ENCODE measurements at places on chromosomes 12 and 14.

DNA sequence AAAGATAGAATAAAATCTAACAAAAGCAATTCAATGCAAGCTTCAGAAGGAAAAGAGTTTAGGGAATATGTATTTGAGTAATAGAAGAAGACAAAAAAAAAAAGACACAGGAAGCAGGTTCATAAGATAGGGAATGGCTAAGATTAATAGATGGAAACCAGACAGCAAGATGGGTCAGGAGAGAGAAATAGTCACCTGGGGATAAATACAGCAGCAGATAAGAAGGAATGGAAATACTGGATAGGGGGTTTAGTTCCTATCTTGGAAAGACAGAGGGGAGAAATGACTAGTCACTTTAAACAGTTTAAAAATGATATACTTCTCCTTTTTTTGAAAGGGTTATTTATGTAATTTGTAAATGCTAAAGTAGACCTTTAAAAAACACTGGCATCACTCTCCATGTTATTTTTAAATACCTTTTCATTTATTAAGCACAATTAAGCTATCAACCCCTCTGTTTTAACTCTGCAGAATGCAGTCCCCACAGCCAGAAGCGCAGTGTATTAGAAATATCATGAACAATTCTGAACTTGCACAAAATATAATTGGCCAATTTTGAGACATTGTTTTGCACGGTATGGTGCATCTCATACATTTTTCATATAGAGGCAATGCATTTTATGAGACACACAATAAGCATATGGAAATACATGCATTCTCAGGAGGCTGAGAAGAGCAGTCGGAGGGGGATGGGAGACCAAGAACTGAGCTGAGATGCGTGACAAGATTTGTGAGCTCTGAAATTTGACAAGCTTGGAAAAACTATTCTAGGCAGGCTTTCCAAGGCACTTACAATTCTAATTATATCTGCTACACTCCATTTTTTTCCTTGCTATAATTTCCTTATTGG, 303.4 kb upstream of the PRICKLE1 start:
- no peak for DNase-seq

- no peak for DNase-seq
Measured at GRCh38 chr14:68403191-68404145, 389.4 kb downstream of the ZFP36L1 start.

- peak; percentile 78 for DNase-seq
Measured at GRCh38 chr12:100715976-100716944, 78.3 kb upstream of the ANO4 start.

DNA sequence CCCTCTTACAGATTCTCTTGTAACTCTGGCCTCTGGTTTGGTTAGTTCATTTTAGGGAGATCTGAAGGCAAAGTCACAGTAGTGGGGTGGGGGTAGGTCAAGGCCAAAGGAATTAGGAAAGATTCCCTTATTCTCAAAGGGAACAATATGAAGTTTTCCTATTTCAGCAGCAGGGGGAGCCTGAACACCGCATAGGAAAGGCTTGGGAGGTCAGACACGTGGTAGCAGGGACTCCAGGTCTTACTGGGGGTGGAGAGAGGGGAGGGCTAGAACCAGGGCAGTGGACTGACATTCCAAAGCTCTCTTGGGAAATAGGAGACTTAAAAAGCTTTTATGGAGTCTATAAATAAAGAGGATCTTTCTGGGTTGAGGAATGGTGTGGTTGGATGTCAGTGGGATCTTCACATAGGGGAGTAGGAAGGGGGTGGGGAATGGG, 1.3 kb downstream of the ZC3H10 start:
- peak; percentile 90 for DNase-seq

DNA sequence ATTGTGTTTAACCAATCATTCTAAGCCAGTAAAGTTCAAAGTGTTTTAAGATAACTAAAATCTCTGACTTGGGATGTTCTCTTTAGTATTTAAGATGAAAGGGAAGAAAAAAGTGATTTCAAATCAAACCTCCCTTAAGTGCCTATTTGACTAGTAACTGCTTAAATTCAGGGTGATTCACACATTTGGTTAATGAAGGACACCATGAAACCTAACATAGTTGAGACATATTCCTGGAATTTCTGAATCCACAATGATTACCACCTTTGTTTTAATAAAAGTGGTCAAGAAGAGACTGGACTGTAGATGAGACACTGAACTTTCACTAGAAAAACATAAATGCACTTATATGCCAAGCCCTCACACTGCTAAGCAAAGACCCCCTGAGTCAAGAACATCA, 138.7 kb downstream of the MED13L start:
- DNase-seq, result no peak

DNA sequence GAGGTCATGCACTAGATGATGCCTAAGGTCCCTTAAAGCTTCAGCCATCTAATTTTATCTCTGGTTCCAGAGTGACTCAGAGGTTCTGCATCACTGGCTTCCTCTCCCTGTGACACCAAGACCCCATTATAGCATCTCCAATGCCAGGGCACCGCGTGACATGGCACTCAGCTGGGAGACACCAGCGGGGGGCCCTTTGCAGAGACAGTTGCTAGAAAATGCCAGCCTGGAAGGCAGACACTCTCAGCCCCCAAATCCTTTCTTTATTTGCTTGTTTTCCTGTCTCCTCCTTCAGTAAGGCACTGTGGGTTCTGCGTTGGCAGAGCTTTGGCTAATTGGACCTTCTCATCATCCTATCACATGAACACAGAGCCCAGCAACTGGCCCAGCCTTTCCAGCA, 123.5 kb upstream of the VRK1 start:
- no peak for DNase-seq

- no peak for DNase-seq
Measured at GRCh38 chr14:69137416-69137815, 15.5 kb downstream of the DCAF5 start.

DNA sequence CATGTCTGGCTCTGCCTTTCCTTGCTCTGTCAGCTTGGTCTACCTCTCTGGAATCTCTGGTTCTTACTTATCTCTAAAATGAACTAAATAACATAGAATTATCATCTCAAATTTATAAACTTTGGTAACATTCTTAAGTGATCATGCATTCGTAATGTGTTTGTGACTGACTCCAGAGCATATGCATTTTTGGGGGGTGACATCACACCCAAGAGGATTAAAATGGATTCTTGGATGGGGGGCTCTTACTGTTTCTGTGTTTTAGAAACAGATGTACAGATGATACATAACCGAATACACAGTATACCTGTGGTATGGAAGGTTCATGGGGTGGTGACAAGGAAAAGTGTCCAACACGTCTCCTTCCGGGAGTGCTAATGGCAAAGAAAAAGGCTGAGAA, 1162.1 kb downstream of the VRK1 start:
- no peak for DNase-seq

DNA sequence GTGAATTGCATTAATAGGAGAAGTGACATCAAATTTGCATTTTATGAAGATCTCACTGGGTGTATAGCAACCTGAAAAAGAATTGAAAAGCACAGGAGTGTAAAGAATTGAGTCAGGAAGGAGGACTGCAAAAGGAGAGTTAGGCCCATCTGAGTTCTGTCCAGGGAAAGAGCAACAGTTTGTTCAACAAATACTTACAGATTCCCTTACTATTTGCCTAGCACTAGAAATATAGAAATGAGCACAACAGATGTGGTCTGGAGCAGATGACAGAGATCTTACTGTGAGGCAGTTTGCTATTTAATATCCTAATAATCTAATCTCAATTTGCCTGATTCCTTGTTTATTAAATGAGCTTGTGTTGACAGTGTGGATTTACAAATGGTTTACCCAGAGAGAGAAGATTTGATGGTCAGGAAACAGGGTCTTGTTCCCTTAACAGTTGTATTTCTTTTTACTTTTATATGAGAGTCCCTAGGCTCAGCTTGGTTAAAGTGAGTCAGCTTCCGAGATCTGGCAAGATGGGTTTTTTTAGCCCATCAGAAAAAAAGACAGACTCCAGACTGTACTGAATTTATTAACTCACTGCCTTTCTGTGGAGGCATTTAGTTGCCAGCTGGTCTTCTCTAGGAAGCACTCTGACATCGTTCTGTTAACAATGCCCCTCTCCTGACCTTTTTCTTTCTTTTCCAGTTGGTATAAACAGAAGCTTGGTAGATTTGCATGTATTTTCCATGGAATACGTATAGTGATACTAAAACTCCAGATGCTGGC, 229.7 kb downstream of the TTC6 start:
- DNase-seq, result no peak

GRCh38 chr14:79916892-79917291, 294.4 kb downstream of the DIO2 start:
- no peak for DNase-seq

DNA sequence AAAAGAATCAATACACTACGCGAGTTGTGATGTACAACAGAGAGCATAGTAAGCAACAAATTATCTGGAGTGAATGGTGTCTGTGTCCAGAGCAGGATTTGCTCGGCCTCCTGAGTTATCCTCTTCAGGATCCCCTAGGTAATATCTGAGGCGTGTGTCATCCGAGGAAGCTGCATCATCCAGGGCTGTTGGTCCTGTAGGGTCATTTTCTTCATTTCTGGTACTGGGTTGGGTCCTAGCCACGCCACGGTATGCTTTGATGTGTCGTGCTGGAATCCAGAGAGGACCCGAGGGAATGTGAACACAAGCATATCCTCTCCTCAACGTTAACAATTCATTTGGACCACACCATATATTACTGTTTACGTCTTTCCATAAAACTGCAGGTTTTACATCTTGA, 19.0 kb upstream of the CLEC4E start:
- DNase-seq, result no peak
